ENCODE measurements at places on chromosomes 1 and 21.

- peak; percentile 2 for DNase-seq
Observed at GRCh38 chr1:147890177-147890790, 12.3 kb upstream of the GJA8 start.

DNA sequence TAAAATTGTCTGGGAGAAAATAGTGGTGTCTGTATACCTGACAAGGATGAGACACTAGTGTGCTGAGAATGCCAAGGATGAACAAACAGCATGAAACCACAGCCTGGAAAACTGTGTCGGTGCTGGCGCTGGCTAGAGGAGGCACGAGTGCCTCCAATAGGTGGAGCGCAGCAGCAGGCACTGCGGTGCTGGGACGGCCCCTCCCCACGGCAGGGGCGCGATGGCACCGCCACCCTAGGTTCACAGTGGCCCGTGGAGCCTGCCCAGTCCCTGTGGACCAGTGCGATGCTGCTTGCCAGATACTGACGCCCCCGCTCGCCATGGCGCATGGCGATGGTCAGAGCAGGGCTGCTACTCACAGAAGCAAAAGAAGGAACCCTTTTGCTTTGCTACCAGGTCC is 6.8 kb downstream of the CFAP410 start:
- no peak for DNase-seq

GRCh38 chr1:105886309-105886708 is 1170.2 kb upstream of the PRMT6 start:
- no peak for DNase-seq

DNA sequence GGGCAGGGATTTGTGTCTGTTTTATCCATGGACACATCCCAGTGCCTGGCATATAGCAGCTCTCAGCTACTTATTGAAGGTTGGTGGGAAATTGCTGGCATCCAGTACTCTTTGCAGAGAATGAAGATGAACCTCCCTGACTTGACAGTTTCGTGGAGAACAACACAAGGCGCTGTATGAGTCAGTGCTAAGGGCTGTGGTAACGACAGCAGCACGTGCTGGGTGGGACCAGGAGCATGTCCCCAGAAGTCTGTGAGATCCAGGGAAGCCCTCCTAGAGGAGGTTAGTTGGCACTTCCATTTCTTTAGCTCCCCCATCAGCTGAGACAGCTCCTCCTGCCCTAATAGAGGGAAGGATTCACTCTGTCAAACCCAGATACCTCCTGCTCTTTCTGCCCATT is 25.9 kb upstream of the IL19 start:
- DNase-seq = no peak

- no peak for DNase-seq
Observed at GRCh38 chr1:107048241-107048640, 8.2 kb upstream of the PRMT6 start.

DNA sequence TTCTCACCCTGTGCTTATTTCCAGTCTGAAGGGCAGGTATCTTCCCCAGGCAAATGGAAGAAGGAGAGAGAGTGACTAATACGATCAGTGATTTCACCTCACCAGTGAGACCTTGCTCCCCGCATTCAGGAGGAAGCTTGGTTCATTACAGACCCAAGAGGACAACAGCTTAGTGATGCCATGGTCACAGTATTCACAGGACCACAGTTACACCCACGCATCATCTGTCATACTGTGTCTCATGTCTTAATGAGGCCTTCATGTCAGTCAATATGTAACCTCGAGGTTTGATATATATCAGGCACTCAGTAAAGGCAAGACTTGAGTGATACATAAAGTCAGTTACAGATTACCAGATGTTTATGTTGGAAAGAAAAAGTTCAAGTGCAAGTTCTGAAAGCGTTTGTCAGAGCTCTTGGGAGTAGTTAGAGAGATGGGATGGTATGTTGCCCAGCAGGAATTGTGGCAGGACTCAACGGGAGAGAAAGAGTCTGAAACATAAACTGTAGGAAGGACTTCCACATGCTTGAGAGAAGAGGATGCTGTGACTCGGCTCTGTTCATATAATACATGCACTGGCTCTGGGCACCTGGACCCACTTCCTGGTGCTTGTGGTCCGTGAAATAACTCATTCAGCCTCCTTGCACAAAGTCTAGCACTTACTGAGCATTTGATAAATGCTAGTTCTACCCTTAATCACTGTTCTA is 33.3 kb downstream of the GNPAT start:
- DNase-seq = no peak

DNA sequence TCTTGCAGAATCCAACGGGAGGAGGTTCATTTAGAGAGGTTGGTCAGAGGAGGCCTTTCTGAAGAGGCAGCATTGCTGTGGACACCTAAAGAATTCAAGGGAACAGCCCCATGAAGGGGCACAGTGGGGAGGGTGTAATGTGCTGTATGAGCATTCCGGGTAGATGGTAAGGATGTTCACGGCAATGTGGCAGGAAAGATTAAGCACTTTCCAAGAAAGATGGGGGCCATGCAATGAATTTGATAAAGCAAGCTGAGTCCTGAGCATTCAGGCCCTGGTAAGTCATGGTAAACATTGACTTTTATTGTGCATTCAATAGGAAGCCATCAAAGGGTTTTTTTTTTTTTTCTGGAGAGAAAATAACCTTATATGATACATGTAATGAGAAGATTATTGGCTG is 166.6 kb downstream of the GREM2 start:
- DNase-seq = no peak

DNA sequence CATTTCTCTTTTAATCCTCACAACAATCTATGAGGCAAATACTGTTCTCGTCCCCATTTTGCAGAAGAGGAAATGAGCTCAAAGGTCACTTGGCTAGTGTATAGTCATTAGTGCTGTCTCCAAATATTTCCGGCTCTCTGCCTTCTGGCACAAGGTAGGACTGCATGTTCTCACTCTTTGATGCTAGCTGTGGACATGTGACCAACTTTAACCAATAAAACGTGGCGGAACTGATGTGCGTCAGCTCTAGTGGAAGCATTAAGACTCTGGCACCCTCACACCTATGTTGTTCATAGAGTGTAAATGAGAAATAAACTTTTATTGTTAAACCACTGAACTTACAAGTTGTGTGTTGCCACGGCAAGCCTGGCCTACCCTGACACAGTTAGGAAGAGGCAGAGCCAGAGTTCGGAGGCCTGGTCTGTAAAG is 5.0 kb upstream of the KIF21B start:
- no peak for DNase-seq

- no peak for DNase-seq
Observed at GRCh38 chr1:170853867-170854266, 81.5 kb upstream of the MROH9 start.

- peak; percentile 45 for DNase-seq
Observed at GRCh38 chr1:39539252-39539790, 37.3 kb downstream of the PABPC4 start.

GRCh38 chr1:39142401-39143060 is 62.0 kb upstream of the MACF1 start:
- peak; percentile 23 for DNase-seq

DNA sequence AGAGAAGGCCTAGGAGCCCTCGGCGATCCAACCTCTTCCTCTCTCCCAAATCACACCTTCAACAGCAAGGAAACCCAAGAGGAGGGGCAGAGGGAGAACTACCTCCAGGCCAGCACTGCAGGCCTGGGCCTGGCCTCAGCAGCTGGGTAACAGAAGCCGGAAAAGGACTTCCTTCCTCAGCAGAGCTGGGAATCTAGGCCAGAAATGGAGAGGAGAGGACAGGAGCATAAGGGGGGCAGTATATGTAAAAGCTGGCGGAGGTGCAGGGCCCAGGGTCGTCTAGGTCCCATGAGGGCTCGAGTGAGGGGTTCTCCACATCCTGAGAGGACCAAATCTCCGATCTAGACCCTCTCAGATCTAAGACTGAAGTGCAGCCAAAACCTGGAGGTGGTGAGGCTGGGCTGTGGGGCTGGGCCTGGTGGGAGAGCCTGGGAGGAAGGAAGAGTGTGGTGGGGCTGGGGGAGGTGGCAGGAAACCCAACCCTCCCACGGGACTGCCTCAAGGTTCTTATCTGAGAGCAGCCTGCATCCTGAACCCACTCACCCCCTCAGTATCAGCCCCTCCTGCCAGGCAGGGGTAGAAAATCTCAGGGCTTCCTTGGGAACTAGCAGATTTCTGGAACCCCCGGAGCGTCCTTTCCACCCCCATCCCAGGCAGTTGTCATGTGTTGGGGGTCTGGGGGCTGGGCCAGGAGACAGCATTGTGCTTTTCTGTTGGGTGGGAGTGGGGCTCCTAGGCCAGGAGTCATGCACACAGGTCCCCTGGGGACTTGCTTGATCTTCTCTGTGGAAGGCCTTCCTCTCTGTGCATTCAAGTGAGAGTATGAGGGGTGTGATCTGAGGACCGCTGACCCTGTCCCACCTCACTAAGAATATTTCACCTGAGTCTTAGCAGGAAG is 33.0 kb downstream of the PIK3C2B start:
- no peak for DNase-seq

DNA sequence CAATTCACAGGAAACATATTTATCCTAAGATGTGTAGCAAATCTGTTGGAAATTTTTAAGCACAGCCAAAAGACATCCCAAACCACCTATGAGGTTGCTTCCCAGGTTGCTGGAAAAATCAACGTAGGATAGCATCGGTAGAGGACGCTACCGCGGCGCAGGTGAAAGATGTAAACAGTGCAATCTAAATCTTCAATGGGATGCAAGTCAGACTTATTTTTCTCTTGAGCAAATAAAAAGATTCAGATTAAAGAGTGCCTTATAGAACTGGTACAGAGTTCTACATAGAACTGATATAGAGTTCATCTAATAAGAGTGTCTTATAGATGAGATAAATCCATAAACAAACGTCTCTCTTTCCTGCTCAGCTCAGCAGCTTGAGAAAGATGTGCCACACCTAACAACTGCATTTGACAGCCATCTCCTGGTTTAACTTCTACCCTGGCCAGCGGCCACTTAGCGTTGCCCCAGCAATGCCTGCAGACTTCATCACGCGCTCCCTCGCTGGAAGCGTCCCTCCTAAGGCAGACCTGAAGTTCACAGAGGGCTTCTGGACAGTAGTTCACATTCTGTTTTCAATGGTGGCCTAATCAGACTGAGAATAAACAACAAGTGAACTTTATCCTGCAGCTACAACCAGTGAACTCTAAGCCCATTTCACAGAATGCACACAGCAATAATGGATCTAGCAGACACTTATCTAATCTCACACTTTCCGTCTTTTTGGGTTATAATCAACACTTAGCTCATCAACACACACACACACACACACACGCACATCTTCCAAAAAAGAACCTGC is 164.5 kb downstream of the TOMM20 start:
- DNase-seq = no peak

DNA sequence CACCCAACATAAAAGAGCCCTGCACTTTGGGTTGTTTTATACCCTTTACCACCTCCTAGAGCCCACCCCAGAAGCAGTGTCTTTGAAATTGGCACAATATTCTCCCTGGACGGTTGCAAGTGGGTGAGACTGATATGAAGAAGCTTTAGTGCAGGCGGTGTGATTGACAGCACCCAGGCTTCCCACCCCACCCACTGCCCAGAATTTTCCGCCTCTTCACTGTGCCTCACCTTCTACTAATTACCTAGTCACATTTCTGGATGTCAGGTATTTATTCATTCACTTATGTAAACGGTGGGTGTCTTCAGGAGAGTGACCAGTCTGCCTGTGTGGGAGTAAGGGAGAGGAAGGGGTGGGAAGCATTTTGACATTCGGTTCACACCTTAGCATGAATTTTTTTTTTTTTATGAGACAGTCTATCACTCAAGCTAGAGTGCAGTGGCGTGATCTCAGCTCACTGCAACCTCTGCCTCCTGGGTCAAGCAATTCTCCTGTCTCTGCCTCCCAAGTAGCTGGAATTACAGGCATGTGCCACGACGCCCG is 1.7 kb upstream of the FAM89A start:
- no peak for DNase-seq

GRCh38 chr21:25862112-25862511 is 127.3 kb downstream of the GABPA start:
- no peak for DNase-seq

- DNase-seq = no peak
Observed at GRCh38 chr1:56360021-56360420, 219.3 kb downstream of the PLPP3 start.

DNA sequence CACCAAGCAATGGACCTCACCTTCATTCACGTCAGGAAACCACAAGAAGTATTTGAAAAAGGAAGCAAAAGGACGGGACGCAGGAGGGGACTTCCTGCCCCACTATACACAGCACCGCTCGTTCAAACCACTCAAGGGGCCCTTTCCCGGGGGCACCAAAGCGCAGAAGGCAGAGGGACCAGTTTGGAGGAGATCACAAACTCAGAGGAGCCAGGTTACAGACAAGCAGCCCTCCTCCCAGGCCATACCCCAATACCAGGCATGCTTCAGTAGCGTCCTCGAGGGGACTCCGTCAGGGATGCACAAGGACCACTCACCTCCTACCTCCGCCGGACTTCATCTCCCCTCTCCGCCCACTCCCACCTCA is 685 bp downstream of the CRTC2 start:
- DNase-seq = no peak

GRCh38 chr1:43822040-43822690 is 111.4 kb upstream of the ARTN start:
- no peak for DNase-seq

DNA sequence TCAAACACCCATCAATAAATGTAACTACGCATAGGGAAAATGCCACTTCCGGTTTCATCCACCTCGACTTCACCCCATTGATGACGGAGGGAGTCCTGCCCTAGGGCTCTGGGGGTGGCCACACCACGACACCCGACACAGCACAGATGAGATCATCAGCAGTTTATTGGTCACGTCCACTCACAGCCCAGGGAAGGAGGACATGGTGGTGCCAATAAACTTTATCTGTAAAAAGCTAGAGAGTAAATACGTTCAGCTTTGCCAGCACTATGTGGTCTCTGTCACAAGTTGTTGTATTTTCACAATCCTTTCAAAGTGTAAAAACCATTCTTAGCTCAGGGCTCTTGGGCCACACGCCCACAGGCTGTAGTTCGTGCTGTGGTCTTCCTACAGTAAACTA is 16.3 kb downstream of the SETD4 start:
- no peak for DNase-seq

- DNase-seq = no peak
Observed at GRCh38 chr1:21814981-21815582, 3.0 kb downstream of the LDLRAD2 start.

- no peak for DNase-seq
Observed at GRCh38 chr1:155254228-155254713, 1.0 kb downstream of the ENTREP3 start.

DNA sequence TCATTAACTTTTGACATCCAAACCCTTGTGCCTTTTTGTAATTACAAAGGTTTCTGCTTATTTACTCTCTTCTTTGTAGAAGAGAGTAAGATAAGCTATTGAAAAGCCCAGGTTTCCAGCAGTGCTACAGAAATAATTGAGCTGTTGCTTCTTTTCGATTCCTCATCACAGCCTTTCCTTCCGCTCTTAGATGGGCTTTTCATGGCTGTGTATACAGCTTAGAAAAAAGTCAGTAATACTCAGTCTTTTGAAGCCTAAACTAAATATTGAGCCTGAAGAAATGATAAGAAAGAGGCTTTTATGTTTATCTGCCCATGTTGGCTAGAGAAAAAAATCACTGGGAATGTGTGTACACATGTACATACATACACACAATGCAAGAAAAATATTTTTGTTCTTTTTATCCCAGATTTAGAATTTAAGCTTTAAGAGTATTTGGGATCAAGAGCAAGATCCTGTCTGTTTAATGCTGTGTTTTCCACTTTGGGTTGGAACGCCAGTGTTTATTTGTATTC is 172.4 kb downstream of the VPS13D start:
- no peak for DNase-seq

All from nucleus accumbens (tissue), 56 donors.